D721Med (cell line): ENCODE measurements at places on chromosomes 1 and 21.

DNA sequence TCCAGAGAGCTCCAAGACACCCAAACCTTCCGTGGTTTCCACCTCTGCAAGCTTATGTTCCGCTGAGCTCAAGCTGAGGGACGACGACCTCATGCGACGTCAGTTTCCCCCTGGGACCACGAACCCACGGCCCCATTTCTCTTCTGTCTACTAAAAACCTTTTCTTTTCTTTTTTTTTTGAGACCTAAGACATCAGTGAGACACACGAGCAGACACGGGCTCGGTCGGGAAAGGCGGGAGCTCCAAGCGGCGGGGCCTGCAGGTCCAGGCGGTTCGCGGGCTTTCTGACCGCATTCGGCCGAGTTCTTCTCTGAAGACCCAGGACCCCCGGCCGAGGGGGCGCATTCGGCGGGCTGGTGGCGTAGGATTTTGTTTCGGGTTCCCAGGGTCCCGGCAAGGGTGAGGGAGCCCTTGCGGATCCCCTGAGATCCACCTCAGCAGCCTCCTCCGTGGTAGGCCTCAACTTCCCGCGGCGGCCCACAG lies 402 bp downstream of the C21orf58 start:
- no peak for DNase-seq

DNA sequence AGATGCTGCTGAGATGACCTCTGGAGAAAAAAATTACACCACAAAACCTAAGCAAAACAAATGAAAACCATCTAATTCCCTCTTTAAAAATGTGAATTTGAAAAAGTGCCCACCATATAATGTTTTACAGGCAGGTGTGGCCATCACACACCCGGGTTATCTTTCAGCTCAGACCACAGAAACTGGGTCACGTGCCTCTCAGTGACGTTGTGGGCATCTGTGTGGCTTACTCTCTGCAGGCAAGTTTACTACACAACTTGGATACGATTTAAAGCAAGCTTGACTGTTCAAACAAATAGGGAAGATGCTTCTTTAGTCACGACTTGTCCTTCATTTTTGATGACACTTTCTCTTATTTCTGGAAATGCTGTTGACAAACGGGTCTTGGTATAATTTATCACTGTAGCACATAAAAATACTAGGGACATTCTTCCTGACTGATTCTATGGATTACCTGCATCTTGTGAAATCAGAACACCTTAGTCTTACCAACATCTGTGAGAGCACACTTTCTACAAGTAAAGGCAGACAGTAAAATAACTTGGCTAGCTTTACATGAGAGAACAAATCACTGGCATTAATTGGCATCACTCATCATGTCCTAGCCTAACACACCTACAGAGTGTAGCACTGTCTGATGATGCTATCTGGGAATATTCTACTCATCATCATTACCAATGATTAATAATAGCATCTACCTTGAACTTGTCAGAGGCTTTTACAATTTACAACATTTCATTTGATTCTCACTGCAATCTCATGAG lies 89.3 kb upstream of the EDEM3 start:
- DNase-seq, result no peak

DNA sequence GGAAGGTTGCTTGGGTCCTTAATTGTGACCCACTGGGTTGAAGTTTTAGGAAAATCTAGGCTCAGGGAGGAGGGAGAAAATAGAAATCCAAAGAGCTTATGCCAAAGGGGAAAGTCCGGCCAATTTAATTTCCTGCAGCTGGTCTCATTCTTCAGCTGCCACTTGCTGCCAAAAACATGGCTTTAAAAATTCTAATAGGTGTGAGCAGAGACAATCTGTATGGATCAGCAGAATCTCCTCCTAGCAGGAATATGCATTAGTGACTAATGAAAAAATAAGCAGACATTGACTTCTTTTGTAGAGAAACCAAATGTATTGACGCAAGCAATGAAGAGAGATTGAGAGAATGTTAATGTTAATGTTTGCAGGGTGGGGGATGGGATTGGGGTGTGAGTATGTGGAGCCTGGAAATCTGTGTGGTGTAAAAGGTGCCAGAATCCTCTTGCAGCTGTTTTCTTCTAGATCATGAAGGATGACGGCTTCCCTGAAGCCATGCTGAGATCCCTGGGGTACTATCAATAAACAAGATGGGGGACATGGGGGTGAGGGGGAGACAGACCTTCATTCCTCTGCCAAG lies 35.3 kb downstream of the VWA5B1 start:
- no peak for DNase-seq

- DNase-seq, result no peak
Measured at GRCh38 chr1:236303675-236304074, 21.9 kb upstream of the ERO1B start.

- DNase-seq, result no peak
Measured at GRCh38 chr1:181036107-181036836, 2.5 kb downstream of the MR1 start.

- no peak for DNase-seq
Measured at GRCh38 chr1:203202431-203203245, 16.1 kb upstream of the CHI3L1 start.

- DNase-seq, result no peak
Measured at GRCh38 chr1:37901191-37901892, 42.0 kb upstream of the MTF1 start.

- DNase-seq, result no peak
Measured at GRCh38 chr1:220754212-220754917, 6.2 kb downstream of the MTARC2 start.

DNA sequence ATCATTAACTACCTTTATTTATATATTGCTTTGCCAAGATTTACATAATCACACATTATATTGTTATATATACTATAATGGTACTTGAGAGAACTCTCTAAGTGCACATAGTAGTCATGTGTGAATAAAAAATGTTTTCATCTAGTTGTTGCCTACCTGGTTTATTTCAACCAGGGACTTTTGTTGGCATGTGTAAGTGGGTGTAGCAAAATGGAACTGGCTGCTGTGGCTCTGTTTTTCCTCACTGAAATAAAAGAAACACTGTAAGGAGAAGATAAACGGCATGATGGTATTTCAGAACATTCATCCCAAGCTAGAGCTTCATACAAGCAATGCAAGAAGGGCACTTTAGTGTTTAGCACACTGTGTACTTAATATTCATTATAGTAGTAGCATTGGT lies 14.9 kb downstream of the RBBP4 start:
- no peak for DNase-seq

DNA sequence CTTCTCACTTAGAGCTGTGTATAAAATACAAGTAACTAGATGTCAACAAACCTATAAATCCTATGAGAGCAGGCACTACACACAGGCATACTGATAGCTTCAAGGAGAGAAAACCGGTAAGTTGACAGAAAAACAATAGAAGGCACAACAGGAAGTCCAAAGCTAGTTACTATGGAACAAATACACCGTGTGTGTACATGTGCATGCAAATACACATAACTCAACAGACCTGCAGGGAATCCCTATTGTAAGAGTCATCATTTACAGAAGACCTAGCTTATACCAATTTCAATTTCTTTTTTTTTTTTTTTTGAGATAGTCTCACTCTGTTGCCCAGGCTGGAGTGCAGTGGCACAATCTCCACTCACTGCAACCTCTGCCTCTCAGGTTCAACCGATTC lies 26.3 kb downstream of the JAK1 start:
- no peak for DNase-seq

DNA sequence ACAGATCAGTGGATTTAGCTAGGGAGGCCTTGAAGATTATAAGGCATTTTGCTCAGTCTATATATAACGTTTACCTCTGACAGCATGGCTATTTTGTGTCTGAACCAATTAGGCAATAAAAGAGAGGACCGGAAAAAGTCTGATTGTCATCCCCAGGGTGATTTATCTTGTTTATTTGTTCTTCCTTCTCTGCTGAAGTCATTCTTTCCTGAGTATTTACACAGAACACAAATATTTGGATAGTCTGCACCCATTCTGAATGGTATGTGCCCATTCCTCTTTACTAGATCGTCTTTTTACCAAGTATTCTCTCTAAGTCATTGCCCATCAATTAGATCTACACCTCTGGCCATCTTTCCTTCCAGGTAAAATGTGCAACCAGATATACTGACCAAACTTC lies 1602.9 kb downstream of the KCNT2 start:
- DNase-seq, result no peak

- no peak for DNase-seq
Measured at GRCh38 chr1:216453777-216454176, 30.5 kb upstream of the USH2A start.

DNA sequence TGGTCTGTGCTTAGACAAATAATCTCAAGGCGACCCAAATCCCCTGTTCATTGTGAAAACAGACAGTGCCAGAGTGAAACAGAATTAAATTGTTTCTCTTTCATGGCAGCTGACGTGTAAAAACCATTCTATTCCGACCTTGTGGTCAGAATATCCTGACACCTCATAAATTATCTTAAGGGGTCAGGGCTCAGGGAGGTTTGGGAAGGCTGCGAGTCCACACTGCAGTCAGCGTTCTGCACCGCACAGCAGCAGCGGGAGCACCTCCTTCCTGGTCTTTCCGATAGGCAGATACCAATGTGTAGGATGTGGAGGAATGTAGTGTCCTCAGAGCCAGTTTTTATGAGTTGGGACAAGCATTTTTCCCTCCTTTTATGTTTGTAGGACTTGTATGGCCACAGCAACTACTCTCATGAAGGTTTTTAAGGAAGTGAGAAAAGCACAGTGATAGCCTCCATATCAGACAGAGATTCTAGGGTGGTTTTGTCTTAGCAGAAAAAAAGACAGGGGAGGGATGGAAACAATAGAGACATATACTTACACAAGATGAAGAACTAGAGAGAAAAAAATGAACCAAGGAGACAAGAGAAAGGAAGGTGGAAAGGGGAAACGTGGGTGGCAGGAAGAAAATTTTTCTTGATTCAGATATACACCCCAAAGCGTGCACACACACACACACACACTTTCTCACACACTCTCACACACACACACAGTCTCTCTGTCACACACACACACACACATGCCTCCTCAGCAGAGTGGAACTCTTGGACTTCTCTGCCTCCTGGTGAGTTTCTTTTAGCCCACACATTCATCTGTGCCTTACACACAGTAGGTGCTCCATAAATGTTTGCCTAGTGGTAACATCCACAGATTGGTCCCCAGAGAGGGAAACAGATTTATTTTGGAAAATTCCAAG lies 68.6 kb downstream of the NTMT2 start:
- DNase-seq, result no peak

GRCh38 chr1:229557913-229558414 lies 543 bp downstream of the ABCB10 start:
- DNase-seq, result no peak

DNA sequence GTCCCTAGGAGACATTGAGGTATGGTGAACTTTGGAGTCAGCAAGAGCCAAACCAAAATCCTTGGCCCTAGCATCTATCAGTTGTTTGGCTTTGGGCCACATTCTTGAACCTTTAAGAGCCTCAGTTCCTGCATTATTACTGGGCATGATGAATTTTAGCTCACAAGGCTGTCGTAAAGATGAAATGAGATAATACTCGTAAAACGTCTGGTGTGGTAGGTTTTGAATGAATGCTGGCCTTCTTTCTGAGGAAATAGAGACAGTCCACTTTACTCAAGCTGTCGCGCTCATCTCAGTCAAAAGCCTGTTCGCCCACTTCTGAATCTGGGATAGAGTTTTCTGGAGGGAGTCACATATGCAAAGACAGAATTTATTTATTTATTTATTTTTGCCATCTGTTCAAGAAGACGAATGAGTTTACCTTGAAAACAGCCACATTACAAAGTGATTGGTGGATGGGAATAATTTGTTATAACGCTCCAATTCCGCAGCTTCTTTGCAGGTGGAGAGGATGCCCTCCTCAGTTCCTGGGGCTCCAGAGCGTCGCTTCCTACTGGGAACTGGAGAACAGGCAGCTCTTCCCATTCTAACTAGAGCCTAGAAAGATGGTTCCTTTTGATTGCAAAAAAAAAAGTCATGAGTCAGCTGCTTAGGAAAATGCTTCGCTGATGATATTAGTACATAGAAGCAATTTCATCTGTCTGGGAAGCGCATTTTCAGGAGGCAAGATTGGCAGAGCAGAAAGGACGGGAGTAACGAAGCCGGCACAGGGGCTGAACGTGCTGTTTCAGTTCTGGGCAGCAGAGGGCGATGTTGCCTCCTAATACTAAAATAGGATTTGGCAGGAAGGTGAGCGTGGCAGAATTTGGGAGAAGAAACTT lies 49.9 kb upstream of the CYP2J2 start:
- DNase-seq, result peak; percentile 45

GRCh38 chr1:84286071-84286470 lies 15.4 kb upstream of the SAMD13 start:
- DNase-seq, result no peak

DNA sequence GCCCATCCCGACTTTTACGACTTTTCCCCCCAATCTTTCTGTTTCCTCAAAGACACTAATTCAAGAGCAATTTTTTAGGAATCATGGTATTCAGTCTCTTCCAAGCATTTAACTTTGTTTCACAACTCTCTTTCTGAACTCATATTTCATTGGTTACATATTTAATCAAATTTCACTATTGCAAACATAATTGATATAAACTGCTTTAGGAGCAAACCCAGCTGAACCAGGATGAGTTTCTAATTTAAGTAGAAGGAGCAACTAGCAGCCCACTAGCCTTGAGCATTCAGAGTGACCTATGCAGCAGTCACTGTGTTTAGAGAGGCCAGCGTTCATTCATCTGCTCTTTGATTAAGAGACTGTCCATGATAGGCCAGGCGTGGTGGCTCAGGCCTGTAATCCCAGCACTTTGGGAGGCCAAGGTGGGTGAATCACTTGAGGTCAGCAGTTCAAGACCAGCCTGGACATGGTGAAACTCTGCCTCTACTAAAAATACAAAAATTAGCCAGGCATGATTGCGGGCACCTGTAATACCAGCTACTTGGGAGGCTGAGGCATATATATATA lies 1.8 kb downstream of the CELA2B start:
- no peak for DNase-seq

- no peak for DNase-seq
Measured at GRCh38 chr1:156893048-156893953, at the start of gene PEAR1. Gene PEAR1 (plus strand): TSS chr1:156893718. CDS start chr1:156903927, 10,209 bp downstream.

- no peak for DNase-seq
Measured at GRCh38 chr1:1529321-1529720, 11.1 kb downstream of the TMEM240 start.

GRCh38 chr1:115862403-115862802 lies 21.5 kb upstream of the NHLH2 start:
- no peak for DNase-seq

GRCh38 chr1:82517586-82517985 lies 716.9 kb downstream of the ADGRL2 start:
- DNase-seq, result no peak

DNA sequence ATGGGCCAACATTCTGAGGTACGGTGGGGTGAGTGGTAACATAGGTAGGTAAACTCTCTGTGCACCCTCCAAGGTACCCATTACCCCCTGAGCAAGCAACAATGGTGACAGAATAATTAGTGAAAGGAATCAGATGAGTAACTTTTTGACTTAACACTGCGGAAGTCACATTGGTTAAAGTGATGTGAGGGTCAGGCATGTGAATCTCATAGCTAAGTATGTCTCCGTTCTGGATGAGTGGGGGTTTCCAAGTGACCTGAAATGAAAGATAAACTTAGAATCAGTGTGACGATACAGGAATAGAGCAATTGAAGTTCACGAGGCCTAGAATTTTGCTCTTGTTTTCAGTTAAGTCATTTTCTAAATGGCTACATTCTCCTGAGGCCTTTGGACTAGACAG lies 311.7 kb downstream of the KCTD3 start:
- DNase-seq, result no peak
